ENCODE measurements at places on chromosomes 11 and 22. TPM values are rescaled to one million over a fixed set of nuclear protein-coding genes. Genes with fewer than 3 reads are reported as not detected.

- peak; percentile 27 for DNase-seq
Observed at GRCh38 chr11:134578807-134579723, 167.0 kb upstream of the B3GAT1 start.

- DNase-seq = no peak
Observed at GRCh38 chr11:19602406-19602805, 110.2 kb upstream of the NAV2 start.

GRCh38 chr11:35751664-35752061 is 89.1 kb downstream of the TRIM44 start:
- DNase-seq = peak; percentile 50

DNA sequence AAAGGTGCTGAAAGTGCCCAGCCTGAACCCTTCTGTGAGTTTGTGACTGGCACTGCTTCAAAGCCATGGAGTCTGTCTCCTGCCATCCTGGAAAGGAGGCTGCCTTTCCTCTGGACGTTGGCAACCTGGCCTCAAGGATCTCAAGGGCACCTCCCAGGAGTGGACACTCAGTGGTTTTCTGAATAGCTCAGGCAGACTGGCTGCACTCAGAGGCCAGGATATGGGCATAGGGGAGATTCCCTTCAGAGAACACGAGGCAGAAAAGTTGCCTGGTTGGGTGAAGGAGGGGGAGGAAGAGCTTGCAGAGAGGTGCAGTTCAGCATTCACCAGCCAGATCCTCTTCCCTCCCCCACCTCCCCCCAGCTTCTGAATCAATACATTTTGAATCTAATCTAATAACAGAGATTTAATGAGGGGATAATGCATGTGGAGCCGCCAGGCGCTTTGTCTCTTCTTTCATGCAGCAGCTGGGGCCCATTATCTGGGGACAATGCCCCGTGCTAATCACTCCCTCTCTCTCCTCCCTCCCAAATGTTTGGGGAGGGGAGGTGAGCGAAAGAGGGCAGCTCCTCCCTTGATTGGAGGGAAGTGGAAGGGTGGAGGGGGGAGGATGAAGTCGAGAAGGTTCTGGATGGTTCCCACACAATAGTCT is 17.7 kb downstream of the HTR3A start:
- DNase-seq = no peak

- DNase-seq = no peak
Observed at GRCh38 chr11:67268081-67268961, 2.0 kb downstream of the GRK2 start.

- DNase-seq = peak; percentile 91
Observed at GRCh38 chr22:37849089-37849751, at the start of gene EIF3L. TSS of gene EIF3L (plus strand) at chr22:37849419. CDS start at chr22:37849450, 31 bp downstream.

DNA sequence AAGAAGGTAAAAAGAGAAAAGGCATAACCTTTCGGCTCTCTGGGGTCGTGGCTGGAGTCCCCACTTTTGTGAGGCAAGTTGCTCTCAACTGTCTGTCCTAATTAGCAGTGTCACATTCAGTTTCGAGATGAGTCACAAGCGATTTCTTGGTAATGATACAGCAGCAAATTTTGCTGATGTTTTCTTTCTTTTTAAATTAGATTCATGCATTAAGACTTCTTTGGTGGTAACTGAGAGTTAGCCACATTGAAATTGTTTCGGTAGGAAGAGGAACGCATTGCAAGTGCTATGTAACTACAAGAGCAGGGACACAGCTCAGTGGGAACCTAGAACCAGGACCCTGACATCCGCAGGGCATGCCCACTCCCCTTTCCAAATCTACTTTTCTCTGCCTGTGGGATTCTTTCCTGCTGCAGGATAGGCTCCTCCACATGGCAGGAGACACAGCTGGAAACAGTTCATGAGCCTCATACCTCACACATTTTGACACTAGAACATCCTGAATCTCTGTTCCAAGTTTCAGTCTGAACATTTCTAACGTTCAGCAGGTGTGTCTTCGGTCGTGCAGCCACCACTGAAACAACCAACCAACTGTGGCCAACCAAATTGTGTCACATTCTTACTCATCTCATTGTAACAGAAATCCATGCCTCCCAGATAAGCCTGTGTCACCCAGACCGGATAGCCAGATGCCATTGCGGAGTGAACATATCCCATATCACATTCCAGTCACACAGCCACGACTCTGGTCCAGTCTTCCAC is 987.6 kb downstream of the NTM start:
- DNase-seq = peak; percentile 35

GRCh38 chr11:69106031-69106811 is 49.5 kb upstream of the SMIM38 start:
- DNase-seq = no peak

DNA sequence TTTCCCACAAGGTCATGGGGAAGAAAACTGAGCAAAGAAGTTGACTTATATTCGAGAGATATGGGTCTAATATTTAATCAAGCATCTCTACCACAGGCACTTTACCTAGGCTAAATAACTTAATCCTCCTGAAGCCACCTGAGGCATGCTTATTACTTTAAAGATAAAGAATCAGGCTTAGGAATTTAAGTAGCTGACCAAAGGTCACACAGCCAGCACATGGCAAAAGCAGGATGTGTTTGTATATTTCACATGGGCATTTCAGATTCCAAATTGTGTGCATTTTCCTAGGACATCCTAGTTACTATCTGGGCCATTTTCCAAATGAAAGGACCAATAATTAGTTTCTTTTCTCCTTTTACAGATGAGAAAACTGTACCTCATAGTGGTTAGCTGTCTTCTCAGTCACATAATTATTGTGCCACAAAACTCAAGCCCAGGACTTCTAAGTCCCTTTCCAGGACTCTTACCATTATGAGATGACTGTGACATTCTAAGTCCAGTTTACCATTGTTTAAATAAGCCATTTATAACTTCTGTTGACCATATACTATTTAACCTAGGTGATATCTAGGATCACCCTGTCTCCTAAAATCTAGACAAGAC is 112.1 kb upstream of the ZC3H12C start:
- DNase-seq = peak; percentile 37

DNA sequence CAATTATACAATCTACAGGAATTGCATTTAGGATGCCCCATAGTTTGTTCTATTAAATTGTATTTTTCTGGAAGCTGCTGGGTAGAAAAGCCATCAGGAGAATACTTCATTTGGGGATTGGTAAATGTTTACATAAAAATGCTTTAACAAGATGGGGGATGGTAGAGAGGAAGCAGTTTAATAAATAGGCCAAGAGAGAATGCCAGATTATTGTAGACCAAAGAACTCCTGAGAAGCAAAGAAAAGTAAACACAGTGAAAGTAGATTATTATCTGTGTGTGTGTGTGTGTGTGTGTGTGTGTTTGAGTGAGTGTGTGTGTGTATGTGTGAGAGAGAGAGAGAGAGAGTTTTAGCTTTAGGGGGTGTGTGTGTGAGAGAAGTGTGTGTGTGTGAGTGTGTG is 820.4 kb upstream of the CCDC90B start:
- DNase-seq = no peak

DNA sequence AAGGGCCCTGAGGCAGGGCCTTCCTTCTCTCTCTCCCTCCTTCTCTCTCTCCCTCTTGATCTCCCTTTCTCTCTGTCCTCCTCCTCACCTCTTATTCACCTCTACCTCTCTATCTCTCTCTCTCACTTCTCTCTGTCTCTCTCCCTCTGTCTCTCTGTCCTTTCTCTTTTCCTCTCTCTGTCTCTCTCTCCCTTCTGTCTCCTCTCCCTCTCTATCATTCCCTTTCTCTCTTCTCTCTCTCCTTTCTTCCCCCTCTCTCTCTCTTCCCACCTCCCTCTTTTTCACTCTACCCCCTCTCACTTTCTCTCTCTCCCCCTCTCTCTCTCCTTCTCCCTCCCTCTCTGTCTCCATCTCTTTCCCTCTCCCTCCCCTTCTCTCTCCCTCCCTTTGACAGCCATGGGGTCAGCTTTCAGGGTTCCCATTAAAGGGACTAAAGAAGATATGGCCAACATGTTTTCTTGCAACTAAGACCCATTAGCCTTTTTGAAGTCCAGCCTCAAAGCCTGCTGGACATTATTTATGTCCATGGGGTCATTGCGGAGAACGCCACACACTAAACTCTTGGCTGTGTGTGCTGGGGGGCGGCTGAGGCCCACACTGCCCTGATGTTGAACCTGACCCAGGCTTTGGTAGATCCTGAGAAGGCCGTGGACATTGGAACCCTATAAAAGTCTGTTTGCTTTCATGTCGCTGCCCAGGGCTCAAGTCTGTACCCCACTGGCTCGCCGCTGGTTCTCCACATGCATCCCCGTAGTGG is 15.0 kb downstream of the ANO1 start:
- no peak for DNase-seq

- DNase-seq = no peak
Observed at GRCh38 chr22:17079572-17079971, 5.2 kb upstream of the IL17RA start.

DNA sequence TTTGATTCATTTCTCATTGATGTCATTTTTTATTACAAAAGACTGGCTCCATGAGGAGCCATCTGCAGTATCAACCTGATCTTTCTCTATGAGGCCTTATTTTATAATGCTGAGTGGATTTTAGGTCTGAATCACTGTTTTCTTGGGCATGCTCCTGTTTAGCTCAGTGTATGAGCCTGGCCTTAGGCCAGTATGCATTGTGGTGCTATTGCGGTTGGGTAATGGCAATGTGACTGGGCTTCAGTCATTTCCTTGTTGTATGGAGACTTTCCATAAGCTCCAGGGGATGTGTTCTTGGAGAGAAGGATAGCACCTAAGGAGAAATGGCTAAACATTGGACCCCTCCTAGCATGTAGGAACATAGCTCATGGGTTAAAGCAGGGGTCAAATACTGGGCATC is 293.2 kb downstream of the NELL1 start:
- no peak for DNase-seq

GRCh38 chr22:35384527-35384926 is 3.6 kb downstream of the HMOX1 start:
- peak; percentile 76 for DNase-seq

Gene IFITM1
- polyA plus RNA-seq = 520 TPM

Gene FADS3
- polyA plus RNA-seq = 6.0 TPM

Gene CHEK1
- 22.6 TPM for polyA plus RNA-seq

Gene AIFM3
- polyA plus RNA-seq = 5.1 TPM

Gene CCDC116
- polyA plus RNA-seq = 0.27 TPM

Gene OVCH2
- not detected for polyA plus RNA-seq

Gene ANAPC15
- polyA plus RNA-seq = 83.0 TPM

All from small intestine (tissue), 16 donors.